A375 (cell line): ENCODE measurements at places on chromosomes 1 and 21. TPM values are rescaled to one million over a fixed set of nuclear protein-coding genes. Genes with fewer than 3 reads are reported as not detected.

SLC1A7 gene
- total RNA-seq, result 0.19 TPM in 1 of 2 replicates, not detected in the other

PCSK9 gene
- not detected in 2 replicates for total RNA-seq

C1orf87 gene
- not detected in 2 replicates for total RNA-seq

C1QB gene
- not detected in 2 replicates for total RNA-seq

ICOSLG gene
- 0.26 and 0.27 TPM in 2 replicates for total RNA-seq

CELA2B gene
- not detected in 2 replicates for total RNA-seq

ERICH3 gene
- not detected in 2 replicates for total RNA-seq

LDLRAD1 gene
- not detected in 2 replicates for total RNA-seq

LCE2B gene
- total RNA-seq, result not detected in 2 replicates

FMO5 gene
- 0.29 and 0.53 TPM in 2 replicates for total RNA-seq

FNDC5 gene
- 0.23 TPM in 1 of 2 replicates, not detected in the other for total RNA-seq

FCRLA gene
- 16.9 and 20.8 TPM in 2 replicates for total RNA-seq

ST6GALNAC3 gene
- 3.4 and 11.9 TPM in 2 replicates for total RNA-seq

GPR137B gene
- total RNA-seq, result 4.8 TPM in 2 replicates

S100A2 gene
- 53.8 and 59.7 TPM in 2 replicates for total RNA-seq

KRTAP19-1 gene
- not detected in 2 replicates for total RNA-seq

FNBP1L gene
- total RNA-seq, result 11.2 and 12.9 TPM in 2 replicates

TTC22 gene
- total RNA-seq, result not detected in 2 replicates

LINGO4 gene
- total RNA-seq, result not detected in 2 replicates

RPE65 gene
- total RNA-seq, result not detected in 2 replicates

DNAJC8 gene
- 65.2 and 65.5 TPM in 2 replicates for total RNA-seq

GPR37L1 gene
- not detected in 2 replicates for total RNA-seq
